ENCODE measurements at places on chromosomes 4 and X. TPM values are rescaled to one million over a fixed set of nuclear protein-coding genes. Genes with fewer than 3 reads are reported as not detected.
A peak's percentile ranks its signal among the peaks of the same experiment; 100 is the strongest.

DNA sequence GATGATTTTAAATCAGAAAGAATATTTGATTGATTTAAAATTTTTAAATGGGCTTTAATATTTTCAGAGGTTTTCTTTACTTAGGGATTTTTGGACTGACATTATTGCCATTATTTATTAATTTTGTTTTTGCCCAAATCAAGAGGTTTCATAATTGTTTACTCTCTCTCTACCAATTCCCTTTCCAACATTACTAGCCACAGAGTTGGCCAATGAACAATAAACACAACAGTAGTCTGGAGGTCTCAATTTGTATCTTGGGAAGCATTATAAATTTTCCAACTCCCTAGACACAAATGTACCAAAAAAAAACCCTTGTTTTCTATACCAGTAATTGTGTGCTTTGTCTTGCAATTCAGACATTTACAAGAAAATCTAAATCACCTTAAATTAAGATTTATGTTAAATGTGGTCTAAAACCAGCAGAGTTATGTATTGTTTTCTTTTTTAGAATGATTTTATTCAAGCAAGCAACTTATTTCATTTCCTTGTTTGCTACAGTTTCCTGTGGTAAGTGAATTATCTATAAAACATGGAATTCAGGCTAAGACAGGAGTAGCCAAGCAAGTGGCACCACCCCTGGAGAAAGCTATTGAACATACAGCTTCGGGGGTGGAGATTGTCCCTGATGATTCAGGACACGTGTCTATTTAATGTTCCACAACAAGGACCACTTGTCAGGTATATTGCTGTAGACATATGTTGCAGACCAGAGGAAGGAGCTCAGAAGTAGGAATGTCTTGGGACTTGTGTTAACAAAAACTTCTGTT lies 622 bp downstream of the KLKB1 start:
- DNase-seq: no peak

DNA sequence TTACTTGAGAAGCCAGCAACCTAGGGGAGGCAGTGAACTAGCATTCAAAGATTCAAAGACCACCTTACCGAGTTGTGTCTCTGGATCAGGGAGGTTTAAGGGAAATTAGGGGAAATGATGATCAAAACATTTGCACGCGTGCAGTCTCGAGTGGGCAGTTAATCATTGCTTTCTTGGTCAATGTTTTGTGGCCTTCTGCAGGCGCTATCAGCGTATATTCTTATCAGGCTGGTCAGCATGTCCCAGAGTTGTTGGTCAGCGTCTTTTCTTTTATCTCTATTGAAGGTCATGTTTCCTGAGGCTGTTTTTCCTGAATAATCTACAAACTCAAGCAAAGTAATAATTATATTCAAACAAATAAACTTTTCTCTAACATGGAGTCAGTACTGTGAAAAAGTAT lies 84.0 kb upstream of the ZNF81 start:
- no peak for DNase-seq

GRCh38 chr4:186264660-186265059 lies 1.3 kb upstream of the F11 start:
- no peak for DNase-seq

DNA sequence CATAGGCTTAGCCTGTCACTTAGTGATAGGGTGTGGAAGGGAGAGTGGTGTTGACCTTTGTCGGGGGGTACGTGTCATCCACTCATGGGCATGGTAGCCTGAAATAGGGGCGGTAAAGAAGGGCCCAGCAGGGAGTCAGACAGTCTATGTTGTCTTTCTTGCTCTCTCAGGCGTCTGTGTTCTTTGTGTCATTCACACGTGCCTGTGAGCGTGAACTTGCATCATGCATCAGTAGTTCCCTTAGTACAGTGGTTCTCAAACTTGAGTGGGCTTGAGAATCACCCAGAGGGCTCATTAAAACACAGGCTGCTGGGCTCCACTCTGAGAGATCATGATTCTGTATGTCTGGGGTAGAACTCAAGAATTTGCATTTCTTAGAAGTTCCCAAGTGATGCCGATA lies 450.9 kb upstream of the FTHL17 start:
- no peak for DNase-seq

GRCh38 chr4:15398732-15399131 lies 29.1 kb upstream of the C1QTNF7 start:
- DNase-seq: no peak

- no peak for DNase-seq
Observed at GRCh38 chr4:40144716-40145115, 52.1 kb upstream of the RHOH start.

GRCh38 chr4:107862658-107863057 lies 37.9 kb downstream of the SGMS2 start:
- peak; percentile 60 for DNase-seq

GRCh38 chrX:97309487-97310116 lies 425.9 kb downstream of the RPA4 start:
- DNase-seq: no peak

- no peak for DNase-seq
Observed at GRCh38 chr4:76634220-76634619, 199.2 kb downstream of the SHROOM3 start.

DNA sequence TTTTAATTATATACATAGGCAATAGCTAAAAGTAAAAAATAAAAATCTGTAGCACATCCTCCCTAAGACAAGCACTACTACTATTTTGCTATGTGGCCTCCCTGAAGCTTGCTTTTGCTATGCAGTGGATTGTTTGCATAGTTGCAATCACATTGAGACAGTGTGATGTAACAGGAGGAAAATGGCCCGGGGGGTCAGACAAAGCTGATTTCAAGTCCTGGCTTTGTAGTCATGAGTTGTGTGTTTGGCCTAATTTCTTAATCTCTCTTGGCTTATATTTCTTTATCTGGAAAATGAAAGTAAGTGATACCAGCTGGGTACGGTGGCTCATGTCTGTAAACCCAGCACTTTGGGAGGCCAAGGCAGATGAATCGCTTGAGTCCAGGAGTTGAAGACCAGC lies 166.6 kb downstream of the LHFPL1 start:
- no peak for DNase-seq

GRCh38 chr4:55904576-55904975 lies 44.2 kb upstream of the CEP135 start:
- no peak for DNase-seq

GRCh38 chr4:148376151-148376550 lies 66.1 kb downstream of the NR3C2 start:
- DNase-seq: peak; percentile 26

DNA sequence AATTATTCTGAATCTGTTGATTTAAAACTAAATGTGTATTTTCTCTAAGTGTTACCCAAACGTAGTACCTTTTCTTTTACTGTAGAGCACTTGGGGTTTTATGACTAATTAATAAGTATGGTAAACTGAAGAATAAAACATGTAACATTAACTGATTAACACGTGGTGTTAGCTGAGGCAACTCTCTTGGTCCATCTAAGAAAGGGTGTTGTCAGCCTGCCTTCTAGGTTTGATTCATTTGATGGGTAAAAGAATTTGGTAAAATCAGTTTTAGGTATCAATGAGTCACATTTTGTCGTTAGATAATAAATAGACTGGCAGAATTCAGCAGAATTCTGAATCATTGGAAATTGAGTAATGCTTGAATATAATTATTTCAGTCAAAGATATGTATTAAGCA lies 99.7 kb downstream of the AFF1 start:
- DNase-seq: no peak

DNA sequence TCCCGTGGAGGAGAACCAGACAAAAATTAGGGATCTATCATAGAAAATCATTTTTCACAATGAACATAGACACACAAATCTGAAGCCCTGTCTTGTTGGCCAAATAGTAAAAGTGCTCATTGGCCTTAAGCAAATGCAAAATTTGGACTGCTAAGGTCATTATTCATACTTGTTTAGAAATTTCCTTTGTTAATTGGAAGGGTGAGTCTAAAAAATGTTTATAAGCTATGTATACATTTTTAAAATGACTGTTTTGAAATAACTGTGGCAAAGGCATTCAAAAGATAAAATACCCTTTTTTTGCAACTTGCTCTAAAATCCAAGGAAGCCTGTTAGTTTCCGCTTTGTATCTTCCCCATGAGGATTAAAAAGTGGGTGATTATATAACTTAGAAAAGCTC lies 195.0 kb downstream of the ZNF330 start:
- no peak for DNase-seq

DNA sequence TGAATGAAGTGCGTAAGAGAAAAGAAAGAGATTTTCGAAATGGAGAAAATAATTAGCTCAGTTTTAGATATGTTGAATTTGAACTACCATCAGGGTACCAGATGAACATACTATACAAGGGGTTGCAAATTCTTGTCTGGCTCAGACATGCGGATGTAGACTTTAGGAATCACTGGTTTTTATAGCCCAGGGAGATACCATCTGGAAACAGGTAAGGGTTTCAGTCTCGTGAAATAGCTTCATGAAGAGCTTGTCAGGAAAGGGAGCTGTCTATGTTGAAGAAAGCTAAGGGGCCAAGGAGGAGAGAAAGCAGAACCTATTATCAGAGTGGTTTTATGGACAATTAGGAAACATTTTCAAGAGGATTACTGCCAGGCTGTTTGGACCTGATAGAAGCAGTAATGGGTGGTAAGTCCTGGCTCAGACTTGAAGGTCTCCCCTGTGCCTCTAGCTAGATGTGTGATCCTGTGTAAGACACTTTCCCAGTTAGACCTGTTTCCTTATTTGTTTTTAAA lies 6.7 kb downstream of the RAB9A start:
- DNase-seq: no peak

DNA sequence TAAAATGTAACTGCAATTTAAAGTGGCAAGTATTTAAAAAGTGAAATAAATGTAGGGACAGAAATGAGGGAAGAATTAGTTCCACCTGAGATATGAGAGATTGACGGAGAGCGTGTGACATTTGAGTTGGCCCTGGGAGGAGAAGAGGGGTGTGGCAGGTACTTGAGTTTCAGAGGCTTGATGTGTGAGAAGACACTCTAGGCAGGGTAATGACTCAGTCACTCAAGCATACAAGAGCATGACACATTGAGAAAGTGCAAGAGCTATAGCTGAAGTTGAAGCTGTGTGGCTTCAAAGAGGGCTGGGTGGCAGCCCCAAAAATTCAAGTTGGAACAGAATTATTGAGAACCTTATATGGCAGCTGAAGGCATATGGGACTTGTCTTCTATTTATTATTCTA lies 420.5 kb downstream of the SLITRK2 start:
- no peak for DNase-seq

- no peak for DNase-seq
Observed at GRCh38 chr4:69816236-69816635, 43.7 kb downstream of the SULT1E1 start.

DNA sequence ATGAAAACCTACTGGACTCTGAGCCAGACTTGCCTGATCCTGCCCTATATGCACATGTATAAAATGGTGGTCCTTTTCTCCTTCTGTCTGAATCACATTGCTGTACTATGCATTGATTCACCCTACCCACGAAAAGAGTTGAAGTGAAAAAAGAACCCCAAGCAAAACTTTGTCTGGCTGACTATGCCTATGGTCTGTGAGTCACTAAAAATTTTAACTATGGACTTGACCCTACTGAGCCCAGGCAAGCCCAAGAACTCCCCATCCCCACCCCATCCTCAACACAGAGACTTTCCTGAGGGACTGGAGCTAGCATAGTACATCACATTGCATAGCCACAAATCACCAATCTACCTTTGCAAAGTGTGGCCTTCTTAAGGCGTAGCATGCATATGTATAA lies 116.6 kb upstream of the TENM3 start:
- DNase-seq: no peak

DNA sequence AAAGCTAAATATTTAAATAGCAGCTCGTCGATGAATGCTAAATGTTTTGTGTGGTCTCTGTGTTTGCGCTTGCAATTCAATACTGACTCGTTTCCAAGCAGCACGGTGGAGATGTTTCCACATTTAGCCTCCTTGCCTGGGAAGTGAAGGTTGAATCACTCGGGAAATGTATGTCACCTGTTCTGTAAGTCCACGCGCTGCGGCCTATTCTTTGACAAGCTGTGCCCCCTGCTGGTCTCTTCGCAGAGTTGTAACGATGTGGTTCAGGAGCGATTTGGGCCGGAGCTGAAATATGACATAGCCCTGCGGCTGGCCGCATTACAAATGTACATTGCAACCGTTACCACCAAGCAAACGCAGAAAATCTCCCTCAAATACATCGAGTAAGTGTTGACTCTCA lies 89.6 kb upstream of the PRPS2 start:
- DNase-seq: peak; percentile 69

- DNase-seq: no peak
Observed at GRCh38 chr4:168928346-168928745, 81.7 kb downstream of the CBR4 start.

DNA sequence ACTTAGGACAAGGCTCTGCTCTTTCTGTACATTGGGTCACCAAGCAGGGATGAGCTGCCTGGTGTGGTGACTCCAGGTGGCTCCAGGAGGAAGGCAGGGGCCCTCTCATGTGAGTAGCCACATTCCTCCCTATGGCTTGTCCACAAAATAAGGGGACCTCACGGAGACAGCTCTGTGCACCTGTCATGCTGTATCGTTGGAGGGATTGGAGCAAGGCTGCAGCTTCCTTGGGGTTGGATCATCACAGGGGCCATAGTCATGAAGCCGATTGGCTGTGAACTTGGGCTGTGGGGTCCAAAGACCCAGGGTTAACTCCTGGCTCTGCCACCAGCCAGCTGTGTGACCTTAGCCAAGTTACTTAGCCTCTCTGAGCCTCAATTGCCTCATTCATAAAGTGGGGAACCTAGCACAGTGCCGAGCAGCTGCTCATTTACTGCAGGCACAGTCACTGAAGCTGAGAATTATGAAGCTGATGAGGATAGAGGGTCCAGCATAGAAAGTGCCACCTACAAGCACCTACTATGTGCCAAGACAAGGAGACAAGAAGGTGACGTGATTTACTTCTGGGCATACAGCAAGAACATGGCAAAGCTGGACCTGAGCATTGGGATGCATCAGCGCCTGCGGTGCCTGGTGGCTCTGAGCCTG lies 11.8 kb upstream of the KIAA0232 start:
- no peak for DNase-seq

GRCh38 chr4:5361968-5362367 lies 310.7 kb downstream of the STK32B start:
- no peak for DNase-seq

GRCh38 chr4:183370786-183371185 lies 48.6 kb upstream of the CLDN24 start:
- DNase-seq: no peak

- no peak for DNase-seq
Observed at GRCh38 chr4:96698831-96699230, 858.9 kb downstream of the PDHA2 start.

DNA sequence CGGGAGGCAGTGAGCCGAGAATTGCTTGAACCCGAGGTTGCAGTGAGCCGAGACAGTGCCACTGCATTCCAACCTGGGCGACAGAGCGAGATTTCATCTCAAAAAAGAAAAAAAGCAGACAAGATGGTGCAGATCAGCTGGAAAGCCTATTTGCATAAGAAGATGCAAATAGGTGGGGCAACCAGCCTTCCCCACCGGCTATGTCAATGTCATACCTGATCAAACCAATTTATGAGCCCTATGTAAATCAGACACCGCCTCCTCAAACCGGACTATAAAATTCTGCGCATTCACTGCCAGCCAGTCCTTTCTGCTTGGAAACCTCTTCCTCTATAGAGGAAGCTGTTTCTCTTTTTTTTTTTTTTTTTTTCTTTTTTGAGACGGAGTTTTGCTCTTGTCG lies 64.5 kb upstream of the CHRNA9 start:
- no peak for DNase-seq

Gene PAGE1
- total RNA-seq: not detected

Gene ANK2
- total RNA-seq: 24.0 TPM

Gene RASL11B
- 0.20 TPM for total RNA-seq

Gene NSDHL
- total RNA-seq: 10.5 TPM

Gene MAOA
- 18.2 TPM for total RNA-seq

Gene LRIT3
- total RNA-seq: not detected

Gene STAP1
- not detected for total RNA-seq

Gene DOK7
- total RNA-seq: 0.14 TPM

Gene DKK2
- total RNA-seq: not detected

Gene NXF2
- not detected for total RNA-seq

Gene SLC6A14
- not detected for total RNA-seq

Gene CDX4
- total RNA-seq: not detected

Data from NCI-H460 (cell line).